ENCODE measurements at places on chromosomes 4 and X.
A peak's percentile ranks its signal among the peaks of the same experiment; 100 is the strongest.

DNA sequence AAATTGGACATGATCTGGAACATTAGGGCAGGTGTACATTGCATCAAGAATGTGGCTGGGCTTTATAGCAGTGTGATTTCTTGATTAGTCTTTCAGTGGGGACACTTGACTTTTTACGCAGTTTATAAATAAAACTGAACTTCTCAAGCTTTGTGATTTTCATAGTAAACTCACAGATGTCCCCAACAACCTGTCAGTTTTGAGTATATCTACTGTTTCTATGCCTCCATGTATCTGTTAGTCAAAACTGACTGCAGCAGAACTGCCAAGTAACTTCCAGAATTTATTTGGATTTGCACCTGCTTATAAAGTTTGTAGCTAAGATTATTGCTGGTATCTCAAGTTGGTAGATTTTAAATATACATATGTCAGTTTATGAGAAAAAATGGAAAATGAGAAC is 20.0 kb downstream of the PTTG2 start:
- DNase-seq = no peak

DNA sequence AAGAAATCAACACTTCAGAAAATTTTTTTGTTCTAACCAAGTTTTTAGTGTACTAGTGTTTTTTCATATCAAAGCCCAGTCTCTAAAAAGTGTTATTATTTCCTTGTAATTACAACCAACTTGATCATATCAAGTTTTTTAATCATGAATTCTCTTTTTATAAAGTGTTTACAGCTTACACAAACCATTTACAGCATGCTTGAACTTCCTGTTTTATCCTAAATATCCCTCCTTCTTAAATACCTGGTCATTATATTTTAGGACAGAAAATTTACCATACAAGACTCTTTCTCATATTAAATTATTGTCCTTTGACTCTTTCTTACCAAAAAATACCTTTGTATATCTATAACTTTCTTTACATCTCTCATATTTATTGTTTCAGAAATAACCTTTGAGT is 89.4 kb upstream of the NPY2R start:
- DNase-seq = no peak

GRCh38 chr4:143667461-143667860 is 33.0 kb downstream of the FREM3 start:
- DNase-seq = peak; percentile 68

GRCh38 chrX:7948483-7948882 is 21.3 kb upstream of the PNPLA4 start:
- no peak for DNase-seq

DNA sequence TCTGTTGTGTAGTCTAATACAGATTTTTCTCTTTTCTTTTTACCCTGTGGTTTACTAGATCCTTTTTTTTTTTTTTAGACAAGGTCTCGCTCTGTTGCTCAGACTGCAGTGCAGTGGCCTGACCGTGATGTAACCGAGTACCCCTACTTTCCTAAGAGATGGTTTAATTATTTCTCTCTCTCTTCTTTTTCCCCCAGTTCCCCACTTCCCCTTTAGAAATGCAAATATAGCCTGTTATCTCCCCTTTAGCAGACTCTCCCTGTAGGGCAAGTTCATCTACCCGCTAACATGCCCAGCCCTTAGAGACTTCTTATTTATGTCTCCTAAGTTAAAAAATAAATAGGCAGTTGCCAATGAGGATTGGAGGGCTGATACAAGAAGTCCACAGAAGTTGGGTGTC is 4.5 kb downstream of the SNX25 start:
- DNase-seq = no peak

- DNase-seq = no peak
These were observed 58.9 kb upstream of the PROM1 start for GRCh38 chr4:16142598-16143310.

- DNase-seq = no peak
These were observed 50.8 kb upstream of the NPFFR2 start for GRCh38 chr4:71980976-71981375.

GRCh38 chr4:6692806-6693205 is 872 bp upstream of the S100P start:
- no peak for DNase-seq

DNA sequence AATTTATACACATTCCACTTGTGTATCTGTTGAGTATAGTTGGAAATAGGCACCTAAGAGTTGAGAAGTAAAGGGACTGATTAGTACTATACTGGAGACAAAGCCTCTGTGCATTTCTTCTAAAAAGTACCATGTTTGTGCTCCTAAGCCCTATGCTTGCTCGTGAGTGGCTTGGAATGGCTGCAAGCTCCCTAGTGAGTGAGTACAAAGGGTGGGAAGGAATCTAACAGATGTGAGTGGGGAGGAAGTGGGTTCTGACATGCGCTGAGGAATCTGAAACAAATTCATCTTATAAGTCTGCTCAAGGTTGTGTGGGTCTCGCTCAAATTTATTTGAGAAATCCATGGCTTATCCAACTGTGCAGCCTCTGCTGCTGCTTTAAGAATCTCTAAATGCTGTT is 13.3 kb downstream of the SPCS3 start:
- no peak for DNase-seq

- no peak for DNase-seq
These were observed 220.2 kb downstream of the SOWAHB start for GRCh38 chr4:76677571-76678326.

- peak; percentile 12 for DNase-seq
These were observed 14.4 kb downstream of the WDR13 start for GRCh38 chrX:48611703-48612102.

DNA sequence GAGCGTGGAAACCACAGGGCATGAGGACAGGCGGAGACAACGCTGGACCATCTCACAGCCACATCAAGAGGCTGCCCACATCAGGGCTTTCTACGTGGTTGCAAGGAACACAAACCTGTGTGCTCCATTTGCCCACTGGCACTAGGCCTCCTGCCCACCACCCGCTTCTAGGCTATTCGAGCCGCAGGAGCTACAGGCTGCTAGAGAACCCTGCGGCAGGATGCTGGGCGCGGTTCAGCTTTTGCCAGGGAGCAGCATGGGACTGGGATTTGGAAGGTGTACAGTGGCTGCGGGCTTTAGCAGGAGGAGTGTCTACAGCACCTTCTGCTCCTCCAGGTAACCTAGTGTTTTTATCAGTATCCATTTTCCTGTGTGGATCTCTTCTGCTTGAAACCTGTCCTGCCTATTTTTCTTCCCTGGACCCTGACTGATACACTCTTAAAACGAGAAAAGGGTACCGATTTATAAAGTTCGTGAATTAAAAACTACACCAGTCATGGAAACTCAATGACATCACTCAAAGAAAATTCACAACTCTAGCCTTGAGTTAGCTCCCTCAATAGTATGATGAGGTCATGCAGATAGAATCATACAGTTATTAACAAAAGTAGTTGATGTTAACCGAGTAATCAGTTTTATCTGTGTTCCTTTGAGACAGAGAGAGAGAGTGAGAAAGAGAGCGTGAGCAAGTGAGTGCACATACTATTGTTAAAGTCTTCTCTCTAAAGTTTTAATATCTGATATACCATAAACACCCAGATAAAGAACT is 12.8 kb downstream of the NOP14 start:
- peak; percentile 53 for DNase-seq

- no peak for DNase-seq
These were observed 14.2 kb downstream of the TAB3 start for GRCh38 chrX:30874851-30875250.

DNA sequence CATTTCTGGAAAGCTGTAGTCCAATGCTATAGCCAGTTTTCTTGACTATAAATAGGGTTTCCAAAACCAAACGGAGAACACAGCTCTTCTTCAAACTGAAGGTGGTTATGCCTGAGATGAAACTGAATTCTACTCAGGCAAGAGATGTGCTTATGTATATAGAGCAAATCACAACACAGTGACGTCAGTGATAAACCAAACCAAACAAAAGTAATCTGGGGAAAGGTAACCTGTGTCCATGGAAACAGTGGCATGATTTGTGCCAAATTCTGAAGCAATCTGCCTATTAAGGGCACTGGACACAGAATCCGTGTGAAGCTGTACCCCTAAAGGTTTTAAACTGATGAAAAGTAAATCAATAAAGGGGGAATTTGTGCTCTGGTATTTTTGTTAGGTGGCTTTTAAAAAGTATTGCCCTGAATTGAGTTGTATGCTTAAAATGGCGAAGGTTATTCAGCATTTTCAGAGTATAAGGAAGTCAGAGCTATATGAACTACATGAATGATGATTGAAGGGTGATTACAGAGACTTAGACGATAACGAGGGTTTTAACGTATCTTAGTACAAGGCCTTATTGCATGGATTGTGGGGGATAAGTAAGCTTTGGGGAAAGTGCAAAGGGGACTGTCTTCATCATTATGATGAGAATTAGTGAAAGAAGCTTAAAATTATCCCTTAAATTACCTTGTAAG is 38.6 kb downstream of the NPY5R start:
- no peak for DNase-seq

- no peak for DNase-seq
These were observed 31.8 kb upstream of the HSD17B13 start for GRCh38 chr4:87354168-87355102.

DNA sequence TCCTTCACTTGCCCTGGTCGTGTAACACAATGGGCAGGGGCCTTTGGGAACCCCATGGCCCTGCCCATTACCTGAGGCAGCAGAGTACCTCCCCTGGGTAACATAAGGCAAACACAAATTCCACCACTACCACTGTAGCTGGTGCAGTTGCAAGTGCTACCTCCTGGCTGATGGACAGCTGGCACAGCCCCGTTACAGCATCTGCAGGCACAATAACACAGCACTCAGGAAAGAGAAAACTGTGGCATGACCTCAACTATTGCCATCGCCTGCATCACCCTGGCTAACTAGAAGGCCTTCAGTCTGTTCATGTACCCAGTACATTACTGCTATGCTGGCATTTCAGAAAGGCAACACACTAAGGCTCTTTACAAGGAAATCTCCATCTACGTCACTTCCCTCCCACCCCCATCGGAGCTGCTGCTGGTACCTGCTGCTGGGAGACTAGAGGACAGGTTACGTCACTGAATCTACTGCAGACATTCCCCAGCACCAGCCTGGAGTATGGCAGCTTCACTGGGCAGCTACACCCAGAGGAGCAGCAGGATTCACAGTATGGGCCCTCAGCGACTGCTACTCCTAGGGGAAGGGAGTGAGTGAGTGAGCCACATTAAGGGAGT is 39.4 kb downstream of the ARFIP1 start:
- no peak for DNase-seq

DNA sequence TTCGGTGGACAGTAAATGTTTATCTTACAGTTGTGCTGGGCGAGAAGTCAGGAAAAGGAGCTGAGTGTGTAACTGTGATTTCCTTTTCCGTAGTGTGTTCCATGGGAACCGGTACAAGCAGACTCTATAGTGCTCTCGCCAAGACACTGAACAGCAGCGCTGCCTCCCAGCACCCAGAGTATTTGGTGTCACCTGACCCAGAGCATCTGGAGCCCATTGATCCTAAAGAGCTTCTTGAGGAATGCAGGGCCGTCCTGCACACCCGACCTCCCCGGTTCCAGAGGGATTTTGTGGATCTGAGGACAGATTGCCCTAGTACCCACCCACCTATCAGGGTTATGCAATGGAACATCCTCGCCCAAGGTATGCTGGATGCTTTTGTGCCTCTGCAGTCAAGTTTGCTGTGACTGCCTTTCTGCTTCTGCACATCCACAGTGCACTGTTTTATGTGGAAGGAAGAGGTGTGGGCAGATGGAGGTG is 27.4 kb downstream of the NOCT start:
- DNase-seq = peak; percentile 81

DNA sequence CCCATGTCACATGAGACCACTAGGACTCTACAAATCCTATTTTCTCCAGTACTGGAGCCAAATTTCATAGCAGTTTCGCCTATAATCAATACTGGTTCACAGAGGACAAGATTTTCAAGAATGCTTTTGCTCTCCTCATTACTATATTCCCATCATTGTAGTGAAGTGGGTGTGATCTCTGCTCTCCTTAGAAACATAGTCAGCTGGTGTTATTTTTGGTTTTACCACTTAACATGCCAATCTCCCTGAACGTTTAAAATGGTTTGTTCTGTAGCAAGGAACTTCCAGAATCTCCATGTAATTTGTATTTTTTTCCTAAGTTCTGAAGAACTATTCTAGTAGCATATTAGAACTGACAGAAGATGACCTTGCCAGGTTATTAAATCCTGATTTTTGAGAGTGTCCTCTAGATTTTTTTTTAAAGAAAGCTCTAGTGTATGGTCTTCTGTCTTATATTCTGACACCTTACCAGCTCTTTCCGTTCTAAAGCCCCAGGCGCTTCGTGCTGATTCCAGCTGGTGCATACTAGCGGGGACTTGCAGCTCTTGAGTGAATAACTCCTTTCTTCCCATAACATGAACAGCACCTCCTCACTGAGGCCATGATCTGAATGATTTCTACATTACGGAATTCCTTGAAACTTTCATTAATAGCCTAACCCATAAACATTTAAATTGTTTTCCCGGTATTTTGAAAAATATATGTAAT is 1372.9 kb downstream of the TECRL start:
- no peak for DNase-seq

- DNase-seq = no peak
These were observed 457.5 kb downstream of the FGF13 start for GRCh38 chrX:138254001-138254400.

GRCh38 chr4:3415471-3416141 is 26.2 kb upstream of the HGFAC start:
- DNase-seq = peak; percentile 43

DNA sequence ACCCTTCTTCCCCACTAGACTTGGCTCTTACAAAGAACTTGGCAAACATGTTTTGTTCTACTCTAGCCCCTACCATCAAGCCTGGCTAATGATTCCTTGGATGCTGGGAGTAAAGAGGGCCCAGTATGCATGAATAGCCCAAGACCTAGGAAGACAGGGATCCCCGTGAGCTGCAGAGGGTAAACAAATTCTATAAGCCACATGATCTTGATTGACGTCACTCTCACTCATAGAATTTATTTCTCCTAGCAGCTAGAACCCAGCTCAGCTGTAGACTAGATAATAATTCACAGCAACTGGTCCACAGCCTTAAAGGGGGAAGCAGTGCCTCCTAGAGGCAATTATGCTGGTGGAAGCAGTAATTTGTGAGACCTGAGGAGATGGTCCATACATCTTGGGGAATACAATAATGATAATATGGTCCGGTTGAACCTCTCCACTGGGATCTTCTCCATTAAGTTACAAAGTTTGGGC is 16.1 kb upstream of the USO1 start:
- no peak for DNase-seq

DNA sequence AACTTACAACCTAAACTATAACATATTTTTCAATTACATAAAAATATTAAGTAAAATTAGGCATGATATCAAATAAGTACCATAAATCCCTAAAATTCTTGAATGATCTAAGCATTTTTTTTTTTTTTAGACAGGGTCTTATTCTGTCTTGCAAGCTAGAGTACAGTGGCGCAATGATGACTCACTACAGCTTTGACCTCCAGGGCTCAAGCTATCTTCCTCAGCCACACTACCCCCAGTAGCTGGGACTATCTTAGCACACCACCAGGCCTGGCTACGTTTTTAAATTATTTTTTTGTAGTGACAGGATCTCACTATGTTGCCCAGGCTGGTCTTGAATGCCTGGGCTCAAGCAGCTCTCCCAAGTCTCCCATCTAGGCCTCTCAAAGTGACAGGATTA is 1042.3 kb downstream of the FSTL5 start:
- DNase-seq = no peak

All from sigmoid colon (tissue), 7 donors.